ENCODE measurements at places on chromosomes 6 and 20.
A peak's percentile ranks its signal among the peaks of the same experiment; 100 is the strongest.

- no peaks in the 10 kb centered on the region for H3K27me3 ChIP-seq
- H3K4me3 ChIP-seq: peak overlapping the region; percentile 82
- peaks cover 28% of the 10 kb centered on the region for H3K4me1 ChIP-seq
- no peaks in the 10 kb centered on the region for H3K36me3 ChIP-seq
- DNase-seq: peak; percentile 43
Measured at GRCh38 chr20:50153153-50153499, 397 bp downstream of the PEDS1 start.

- peaks cover 12% of the 10 kb centered on the region for H3K4me1 ChIP-seq
- H3K27ac ChIP-seq: no peak overlapping the region
- no peaks in the 10 kb centered on the region for H3K27me3 ChIP-seq
- no peak overlapping the region for H3K4me3 ChIP-seq
- DNase-seq: peak; percentile 30
Measured at GRCh38 chr6:1027795-1028569, 283.9 kb upstream of the FOXQ1 start.

DNA sequence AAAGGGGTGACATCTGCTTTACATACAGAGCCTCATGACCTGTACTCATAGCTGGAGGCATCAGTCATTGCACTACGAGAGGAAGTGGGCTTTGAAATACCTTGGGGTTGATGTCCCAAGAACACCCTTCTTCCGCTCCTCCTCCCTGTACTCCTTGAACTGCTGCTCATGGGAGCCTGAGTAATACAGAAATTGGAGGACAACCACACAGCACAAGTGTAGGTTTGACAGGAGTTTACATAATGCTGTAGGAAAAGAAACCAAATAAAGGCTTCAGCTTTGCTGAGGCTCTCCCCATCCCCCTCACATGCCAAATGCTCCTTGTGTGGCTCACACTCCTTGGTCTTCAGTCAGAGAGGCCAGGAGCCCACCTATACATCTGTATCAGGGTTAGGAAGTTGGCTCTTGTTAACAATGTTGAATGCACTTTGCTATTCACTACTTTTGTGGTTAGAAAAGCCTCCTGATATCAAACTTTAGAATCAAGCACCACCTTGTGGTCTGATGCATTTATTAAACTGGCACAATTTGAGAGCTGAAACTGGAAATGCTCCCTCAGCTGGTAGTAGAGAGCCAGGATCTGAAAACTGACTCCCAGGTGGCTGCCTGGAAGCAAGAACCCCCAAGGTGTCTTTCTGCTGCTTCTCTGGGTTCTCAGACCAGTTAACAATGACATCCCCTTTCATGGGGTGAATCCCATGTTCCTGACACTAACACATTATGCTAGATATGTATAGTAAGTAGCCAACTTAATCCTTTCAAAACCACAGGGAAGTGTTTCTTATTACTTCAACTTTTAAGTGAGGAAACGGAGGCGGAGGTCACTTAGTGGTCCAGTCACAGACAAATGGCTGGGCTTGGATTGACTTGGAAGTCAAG lies 56.2 kb upstream of the EDN1 start:
- peak; percentile 84 for DNase-seq
- no peak overlapping the region for H3K27ac ChIP-seq
- no peaks in the 10 kb centered on the region for H3K36me3 ChIP-seq
- H3K27me3 ChIP-seq: no peaks in the 10 kb centered on the region
- no peak overlapping the region for H3K4me3 ChIP-seq

- no peak for DNase-seq
- H3K27ac ChIP-seq: no peak overlapping the region
- no peaks in the 10 kb centered on the region for H3K27me3 ChIP-seq
- no peaks in the 10 kb centered on the region for H3K4me1 ChIP-seq
- no peaks in the 10 kb centered on the region for H3K36me3 ChIP-seq
Measured at GRCh38 chr6:92942549-92942948, 476.8 kb downstream of the EPHA7 start.

DNA sequence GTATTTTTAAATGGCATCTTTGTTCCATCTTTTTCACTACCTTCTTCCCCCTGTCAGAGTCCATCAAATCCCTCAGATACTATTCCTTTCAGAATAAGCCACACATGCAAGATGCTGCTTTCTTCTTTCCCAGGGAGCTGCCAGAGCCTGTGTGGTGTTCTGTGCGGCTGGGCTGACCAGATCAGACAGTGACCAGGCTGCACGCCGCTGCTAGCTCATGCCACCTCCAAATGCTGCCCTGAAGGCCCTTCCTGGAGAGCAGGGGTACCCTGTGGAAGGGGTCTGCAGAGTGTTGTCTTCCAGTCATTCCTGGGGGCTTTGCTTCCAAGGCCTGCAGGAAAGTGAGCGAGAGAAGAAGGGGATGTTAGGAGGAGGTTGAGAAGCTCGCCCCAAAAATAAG lies 179.1 kb upstream of the SUPT3H start:
- H3K4me3 ChIP-seq: peak overlapping the region; percentile 69
- no peak for DNase-seq
- H3K4me1 ChIP-seq: peaks cover 21% of the 10 kb centered on the region
- H3K27ac ChIP-seq: peak overlapping the region; percentile 53
- no peaks in the 10 kb centered on the region for H3K27me3 ChIP-seq

DNA sequence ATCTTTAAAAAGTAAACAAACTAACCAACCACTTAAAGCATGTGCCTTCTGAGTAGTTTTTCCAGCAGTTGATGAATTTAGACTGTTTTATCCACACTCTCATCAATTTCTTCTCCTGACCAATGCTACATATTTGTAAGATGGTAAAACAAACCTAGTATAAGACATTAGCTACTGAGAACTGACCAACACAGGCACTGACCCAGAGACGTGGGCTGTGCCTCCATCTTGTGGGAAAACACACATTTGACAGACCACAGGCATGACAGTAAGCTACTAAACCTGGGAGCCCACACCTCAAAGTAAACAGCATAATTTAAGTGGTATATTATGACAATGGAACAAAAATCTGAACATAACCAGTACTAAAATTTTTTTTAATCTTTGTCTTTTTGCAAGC lies 121.4 kb upstream of the NRSN1 start:
- H3K4me3 ChIP-seq: no peak overlapping the region
- DNase-seq: no peak
- H3K4me1 ChIP-seq: peaks cover 8% of the 10 kb centered on the region
- H3K36me3 ChIP-seq: no peaks in the 10 kb centered on the region

- no peak overlapping the region for H3K27ac ChIP-seq
- H3K4me1 ChIP-seq: no peaks in the 10 kb centered on the region
- no peaks in the 10 kb centered on the region for H3K36me3 ChIP-seq
- no peak for DNase-seq
Measured at GRCh38 chr6:21176197-21176596, 417.4 kb upstream of the SOX4 start.

- no peak overlapping the region for H3K4me3 ChIP-seq
- H3K27ac ChIP-seq: no peak overlapping the region
- H3K4me1 ChIP-seq: peaks cover 21% of the 10 kb centered on the region
- no peaks in the 10 kb centered on the region for H3K36me3 ChIP-seq
- H3K27me3 ChIP-seq: no peaks in the 10 kb centered on the region
Measured at GRCh38 chr6:42230345-42231321, 13.0 kb upstream of the MRPS10 start.

DNA sequence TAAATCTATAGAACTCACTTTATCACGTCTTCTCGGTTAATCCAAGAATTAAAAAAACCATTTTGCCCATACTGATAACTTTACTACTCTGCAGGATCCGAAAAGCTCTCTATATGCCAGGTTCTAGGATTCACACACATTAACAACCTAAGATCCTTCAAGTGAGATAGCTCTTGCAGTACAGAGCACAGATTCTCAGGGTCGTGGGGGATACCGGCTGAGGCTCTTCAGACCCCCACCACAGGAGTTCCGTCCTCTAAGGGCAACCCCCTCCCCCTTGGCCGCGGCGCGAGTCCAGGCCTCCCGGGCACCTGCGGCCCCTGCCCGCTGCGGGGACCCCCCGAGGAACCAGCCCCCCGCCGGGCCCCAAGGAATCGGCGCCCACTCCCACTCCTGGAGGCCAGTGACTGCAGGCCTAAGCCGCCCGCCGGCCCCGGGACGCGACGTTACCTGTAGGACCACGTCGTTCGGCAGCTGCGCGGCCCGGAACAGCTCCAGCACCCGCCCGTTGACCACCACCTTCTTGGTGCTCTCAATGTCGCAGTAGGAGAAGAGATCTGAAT lies 892 bp downstream of the REPS1 start:
- H3K27me3 ChIP-seq: no peaks in the 10 kb centered on the region
- H3K27ac ChIP-seq: peak overlapping the region; percentile 63
- H3K4me1 ChIP-seq: peaks cover 25% of the 10 kb centered on the region
- DNase-seq: peak; percentile 38

DNA sequence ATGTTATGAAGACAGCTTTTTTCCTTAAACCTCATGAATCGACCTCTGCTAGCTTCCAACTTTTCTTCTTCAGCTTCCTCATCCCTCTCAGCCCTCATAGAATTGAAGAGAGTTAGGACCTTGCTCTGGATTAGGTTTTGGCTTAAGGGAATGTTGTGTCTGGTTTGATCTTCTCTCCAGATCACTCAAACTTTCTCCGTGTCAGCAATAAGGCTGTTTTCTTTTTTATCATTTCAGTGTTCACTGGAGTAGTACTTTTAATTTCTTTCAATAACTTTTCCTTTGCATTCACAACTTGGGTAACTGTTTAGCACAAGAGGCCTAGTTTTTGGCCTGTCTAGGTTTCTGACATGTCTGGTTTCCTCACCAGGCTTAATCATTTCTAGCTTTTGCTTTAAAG lies 32.6 kb downstream of the AIG1 start:
- no peak overlapping the region for H3K27ac ChIP-seq
- H3K36me3 ChIP-seq: no peaks in the 10 kb centered on the region
- H3K4me3 ChIP-seq: no peak overlapping the region
- peaks cover 7% of the 10 kb centered on the region for H3K4me1 ChIP-seq

- no peaks in the 10 kb centered on the region for H3K4me1 ChIP-seq
- DNase-seq: no peak
- no peak within 1 kb of the TSS for H3K27ac ChIP-seq
- H3K36me3 ChIP-seq: no peaks in the 10 kb centered on the region
- no peak within 1 kb of the TSS for H3K4me3 ChIP-seq
Measured at GRCh38 chr6:160258346-160259142, at the start of gene SLC22A2. TSS of gene SLC22A2 (minus strand) at chr6:160258821. CDS start at chr6:160258757, 64 bp downstream.

DNA sequence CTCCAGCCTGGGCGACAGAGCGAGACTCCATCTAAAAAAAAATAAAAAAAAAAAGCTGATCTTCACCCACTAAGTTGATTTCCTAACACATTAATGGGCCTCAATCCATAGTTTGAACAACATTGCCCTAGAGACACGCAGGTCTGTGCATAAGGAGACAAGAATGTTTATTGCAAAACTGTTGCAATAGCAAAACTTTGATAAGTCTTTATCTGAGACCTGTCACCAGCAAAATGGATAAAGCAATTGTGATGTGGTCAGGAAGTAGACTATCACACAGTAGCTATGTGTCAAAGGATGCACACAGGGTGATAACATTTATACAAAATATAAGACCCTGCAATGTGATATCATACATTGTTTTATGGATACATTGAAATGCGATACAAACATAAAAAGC lies 4.2 kb upstream of the ITPR3 start:
- no peaks in the 10 kb centered on the region for H3K27me3 ChIP-seq
- H3K4me1 ChIP-seq: peaks cover 17% of the 10 kb centered on the region
- no peak for DNase-seq
- no peaks in the 10 kb centered on the region for H3K36me3 ChIP-seq
- H3K4me3 ChIP-seq: no peak overlapping the region

GRCh38 chr20:2671977-2672376 lies 8.0 kb upstream of the IDH3B start:
- no peaks in the 10 kb centered on the region for H3K4me1 ChIP-seq
- no peaks in the 10 kb centered on the region for H3K36me3 ChIP-seq
- H3K27me3 ChIP-seq: no peaks in the 10 kb centered on the region
- no peak overlapping the region for H3K27ac ChIP-seq
- no peak overlapping the region for H3K4me3 ChIP-seq

DNA sequence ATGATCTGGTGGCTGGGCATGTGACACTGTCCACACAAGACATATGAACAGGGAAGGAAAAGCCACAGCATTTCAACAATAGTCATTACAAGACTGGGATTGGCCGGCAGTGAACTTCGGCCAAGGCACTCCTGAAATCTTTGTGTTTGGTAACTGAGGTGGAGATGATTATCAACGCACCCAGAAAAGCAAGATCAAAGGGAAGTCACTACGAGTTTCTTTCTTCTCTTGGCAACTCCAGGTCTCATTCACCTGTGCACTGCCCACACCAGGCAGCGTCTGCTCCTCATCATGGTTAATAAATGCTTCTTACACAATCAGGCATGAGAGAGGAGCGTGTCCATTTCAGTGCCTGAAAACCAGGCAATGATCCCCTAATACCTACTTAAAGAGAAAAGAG lies 20.5 kb upstream of the FOXC1 start:
- H3K36me3 ChIP-seq: no peaks in the 10 kb centered on the region
- H3K4me3 ChIP-seq: no peak overlapping the region
- no peak for DNase-seq
- H3K4me1 ChIP-seq: no peaks in the 10 kb centered on the region

- no peak for DNase-seq
- no peak overlapping the region for H3K4me3 ChIP-seq
- H3K36me3 ChIP-seq: no peaks in the 10 kb centered on the region
- H3K27ac ChIP-seq: no peak overlapping the region
- H3K27me3 ChIP-seq: no peaks in the 10 kb centered on the region
Measured at GRCh38 chr20:23686046-23686750, 2.6 kb downstream of the CST4 start.

DNA sequence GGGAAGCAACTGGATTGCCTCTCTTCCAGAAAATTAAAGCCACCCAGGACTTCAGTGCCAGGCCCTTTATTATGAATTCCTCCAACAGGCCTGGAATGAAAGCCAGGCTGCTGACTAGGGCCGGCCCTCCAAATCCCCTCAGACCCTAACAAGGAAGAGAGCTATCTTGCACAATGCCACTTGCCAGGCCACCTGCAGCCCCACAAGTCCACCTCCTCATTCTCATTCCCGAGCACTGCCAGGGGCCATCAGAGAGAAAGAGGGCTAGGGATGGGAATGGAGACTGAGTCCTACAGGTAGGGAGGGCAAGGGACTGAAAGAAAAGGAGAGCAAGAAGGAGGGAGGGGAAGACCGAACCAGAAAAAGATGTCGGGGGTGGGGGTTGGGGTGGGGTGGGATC lies 86.5 kb downstream of the MRPL14 start:
- H3K4me1 ChIP-seq: peaks cover 48% of the 10 kb centered on the region
- H3K27me3 ChIP-seq: no peaks in the 10 kb centered on the region

DNA sequence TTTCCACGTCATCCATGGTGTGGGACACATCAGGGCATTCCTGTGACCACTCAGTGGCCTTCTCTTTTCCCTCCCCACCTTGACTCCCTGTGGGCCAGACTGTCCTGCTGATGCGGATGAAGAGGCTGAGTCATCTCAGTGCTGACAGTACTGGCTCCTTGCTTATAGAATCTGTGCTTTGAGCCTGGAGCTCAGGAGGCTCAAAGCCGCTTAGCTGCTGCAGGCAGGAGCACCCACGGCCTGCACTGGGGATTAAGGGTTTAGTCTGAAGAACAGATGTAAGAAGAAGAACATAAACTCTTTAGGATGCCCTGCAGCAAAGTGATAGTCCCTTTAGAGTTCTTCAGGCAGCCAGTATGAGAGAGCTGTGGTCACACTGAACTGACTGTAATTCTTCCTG lies 642.0 kb upstream of the CHD6 start:
- no peaks in the 10 kb centered on the region for H3K36me3 ChIP-seq
- H3K27ac ChIP-seq: no peak overlapping the region
- no peak overlapping the region for H3K4me3 ChIP-seq
- no peaks in the 10 kb centered on the region for H3K27me3 ChIP-seq

- H3K27me3 ChIP-seq: no peaks in the 10 kb centered on the region
- no peak overlapping the region for H3K27ac ChIP-seq
- H3K4me1 ChIP-seq: no peaks in the 10 kb centered on the region
- DNase-seq: no peak
- no peak overlapping the region for H3K4me3 ChIP-seq
- H3K36me3 ChIP-seq: no peaks in the 10 kb centered on the region
Measured at GRCh38 chr6:163754866-163755265, 340.3 kb downstream of the QKI start.

GRCh38 chr6:85069577-85069976 lies 305.2 kb upstream of the TBX18 start:
- H3K27ac ChIP-seq: no peak overlapping the region
- H3K4me1 ChIP-seq: peaks cover 12% of the 10 kb centered on the region
- H3K36me3 ChIP-seq: no peaks in the 10 kb centered on the region

All from GM23248 (cell line).